Forelimb muscle (tissue), 1 donor: ENCODE measurements at places on chromosomes 1 and 21.
A peak's percentile ranks its signal among the peaks of the same experiment; 100 is the strongest.

GRCh38 chr1:111471012-111471411 is 2.8 kb upstream of the C1orf162 start:
- DNase-seq = no peak

- DNase-seq = no peak
These were observed 6.3 kb upstream of the SELENON start for GRCh38 chr1:25793585-25794170.

DNA sequence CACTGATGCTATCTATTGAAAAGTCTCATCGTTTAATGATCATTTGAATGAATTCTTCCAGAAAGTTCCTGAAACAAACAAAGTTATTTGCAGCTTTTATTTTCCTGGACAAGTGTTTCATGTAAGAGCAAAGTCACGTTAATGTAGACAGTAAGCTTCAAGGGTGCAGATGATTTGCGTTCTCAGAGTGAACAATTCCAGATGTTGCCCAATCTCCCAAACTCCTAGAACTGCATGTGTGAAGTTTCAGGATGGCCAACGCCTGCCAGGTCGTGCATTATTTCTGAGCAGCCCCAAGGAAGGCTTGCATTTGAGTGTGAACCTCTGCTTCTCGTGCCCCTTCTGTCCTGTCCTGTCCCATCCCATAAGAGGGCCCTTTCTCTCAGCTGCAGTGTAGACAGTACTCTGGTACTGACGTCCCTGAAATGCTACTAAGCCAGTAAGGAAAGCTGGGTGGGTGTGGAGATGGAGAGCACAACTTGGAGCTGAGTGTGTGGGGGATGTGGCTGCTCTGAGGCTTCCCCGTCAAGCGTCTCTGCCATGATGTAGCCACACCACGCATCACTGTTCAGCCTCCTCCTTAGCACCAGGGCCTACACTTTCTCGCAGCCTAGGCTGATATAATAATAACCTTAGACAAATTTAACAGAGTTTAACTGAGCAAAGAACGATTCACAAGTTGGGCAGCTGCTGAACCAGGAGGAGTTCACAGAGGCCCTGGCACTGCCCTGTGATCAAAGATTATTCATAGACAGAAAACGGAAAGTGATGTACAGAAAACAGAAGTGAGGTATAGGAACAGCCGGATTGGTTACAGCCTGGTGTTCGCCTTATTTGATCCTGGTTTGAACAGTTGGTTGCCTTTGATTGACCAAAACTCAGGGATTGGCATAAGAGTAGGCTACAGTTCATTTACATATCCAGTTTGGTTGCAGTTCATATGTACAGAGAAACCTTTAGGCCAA is 50.4 kb downstream of the RHOU start:
- DNase-seq = no peak

DNA sequence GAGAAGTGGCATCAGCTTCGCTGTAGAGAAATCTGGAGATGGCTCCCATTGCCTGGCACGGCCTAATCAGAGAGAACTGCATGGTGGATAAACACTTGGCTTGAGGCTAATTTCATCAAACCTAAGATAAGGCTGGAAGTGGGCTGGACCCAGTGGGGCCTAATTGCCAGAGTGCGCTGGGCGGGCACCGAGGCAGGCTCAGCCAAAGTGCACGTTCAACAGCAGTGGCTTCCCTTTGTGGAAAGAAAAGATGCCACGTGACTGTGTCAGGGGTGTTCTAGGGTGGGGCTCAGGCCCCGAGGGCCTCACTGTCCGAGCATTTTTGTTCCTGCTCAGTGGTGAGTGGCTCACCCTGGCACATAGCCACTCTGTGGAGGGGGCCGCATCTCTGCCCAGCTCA is 5.8 kb downstream of the PLCH2 start:
- no peak for DNase-seq

DNA sequence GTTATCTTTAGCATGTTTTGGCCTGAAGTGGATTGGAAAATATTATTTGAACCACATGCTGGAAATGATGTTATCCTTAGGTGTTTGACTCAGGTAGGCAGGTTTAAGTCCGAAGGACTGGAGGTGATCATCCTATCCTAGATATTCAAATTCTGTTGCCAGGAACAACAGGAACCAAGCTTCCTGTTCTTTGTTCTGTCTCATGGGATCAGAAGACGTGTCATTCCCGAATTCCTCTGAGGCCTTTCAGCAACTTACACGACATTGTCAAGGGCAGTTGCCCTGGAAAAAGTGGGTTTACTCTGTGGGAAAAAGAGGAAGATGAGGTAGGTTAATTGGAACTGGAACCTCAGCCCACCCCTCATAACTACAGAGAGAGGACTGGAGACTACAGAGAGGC is 36.6 kb downstream of the SLAMF6 start:
- no peak for DNase-seq

- DNase-seq = no peak
These were observed 13.1 kb downstream of the MAP1LC3C start for GRCh38 chr1:241985787-241986186.

DNA sequence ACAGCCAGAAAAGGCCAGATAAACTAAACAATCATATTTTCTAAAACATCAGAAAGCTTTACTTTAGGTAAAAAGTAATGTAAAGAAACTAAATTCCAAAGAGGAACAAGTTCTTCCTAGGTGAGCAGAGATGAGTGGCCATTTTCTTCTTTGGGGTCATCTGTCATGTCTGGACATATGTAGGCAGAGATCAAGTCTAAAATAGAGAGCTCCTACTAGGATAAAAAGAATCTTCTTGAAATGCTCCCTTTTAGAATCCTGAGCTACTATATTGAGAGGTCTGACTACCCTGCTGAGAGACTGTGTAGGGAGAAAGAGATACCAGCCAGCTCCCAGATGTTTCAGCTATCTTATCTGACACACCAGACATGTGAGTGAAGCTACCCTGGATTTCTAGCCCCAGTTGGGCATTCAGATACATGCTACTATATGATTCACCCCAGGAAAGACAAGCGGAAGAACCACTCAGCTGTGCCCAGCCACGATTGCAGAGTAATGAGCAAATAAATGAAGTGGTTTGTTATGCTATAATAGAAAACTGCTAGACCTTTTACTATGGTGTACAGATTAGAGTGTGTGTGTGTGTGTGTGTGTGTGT is 80.1 kb downstream of the TTLL7 start:
- no peak for DNase-seq

DNA sequence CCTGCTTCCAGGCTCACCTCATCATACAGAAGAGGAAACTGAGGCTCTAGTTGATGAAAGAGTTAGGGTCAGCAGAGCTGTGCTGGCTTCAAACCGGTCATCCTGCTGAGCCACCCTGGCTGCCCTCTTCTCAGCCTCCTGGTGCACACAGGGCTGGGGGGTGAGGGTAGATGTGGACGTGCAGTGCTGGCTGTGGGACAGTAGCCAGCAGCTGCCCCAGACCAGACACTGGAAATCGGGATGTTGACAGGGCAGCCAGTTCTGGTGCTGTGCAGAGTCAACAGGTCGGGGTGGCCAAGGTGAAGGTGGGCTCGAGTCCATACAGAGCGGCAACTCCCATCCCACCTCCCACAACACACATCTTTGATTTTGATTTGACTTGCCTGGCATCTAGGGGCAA is 1.5 kb upstream of the CLCNKA start:
- DNase-seq = no peak

- no peak for DNase-seq
These were observed 619.0 kb downstream of the AJAP1 start for GRCh38 chr1:5273280-5274003.

DNA sequence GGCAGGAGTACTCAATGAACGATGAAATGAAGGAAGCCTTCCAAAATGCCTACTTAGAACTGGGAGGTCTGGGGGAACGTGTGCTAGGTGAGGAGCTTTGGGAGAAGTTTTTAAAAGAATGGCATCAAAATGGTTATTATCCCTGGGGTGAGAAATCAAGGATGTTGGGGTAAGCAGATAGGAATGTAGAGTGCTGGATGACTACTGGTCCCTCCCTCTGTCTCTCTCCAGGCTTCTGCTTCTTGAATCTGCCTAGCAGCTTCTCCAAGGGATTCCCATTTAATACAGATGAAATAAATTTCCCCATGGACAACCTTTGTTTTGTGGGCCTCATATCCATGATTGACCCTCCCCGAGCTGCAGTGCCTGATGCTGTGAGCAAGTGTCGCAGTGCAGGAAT is 19.0 kb upstream of the CASQ1 start:
- DNase-seq = no peak

DNA sequence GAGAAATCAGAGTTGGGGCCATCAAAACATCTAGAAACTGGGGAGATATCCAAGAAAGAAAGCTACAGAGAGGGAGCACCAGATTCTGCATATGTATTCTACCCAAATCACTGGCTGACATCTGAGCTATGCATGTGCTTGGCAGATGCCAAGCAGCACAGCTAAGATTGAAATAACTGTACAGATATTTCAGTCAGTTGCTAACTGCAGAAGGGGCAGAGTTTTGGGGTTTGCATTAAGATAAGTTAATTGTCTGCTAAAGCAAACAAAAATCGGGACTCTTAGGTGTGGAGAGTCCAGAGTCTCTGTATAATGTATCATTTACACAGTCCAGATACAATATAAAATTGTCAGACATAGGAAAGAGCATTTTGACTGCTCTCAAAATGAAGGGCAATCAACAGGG is 437.1 kb downstream of the PTBP2 start:
- DNase-seq = no peak

DNA sequence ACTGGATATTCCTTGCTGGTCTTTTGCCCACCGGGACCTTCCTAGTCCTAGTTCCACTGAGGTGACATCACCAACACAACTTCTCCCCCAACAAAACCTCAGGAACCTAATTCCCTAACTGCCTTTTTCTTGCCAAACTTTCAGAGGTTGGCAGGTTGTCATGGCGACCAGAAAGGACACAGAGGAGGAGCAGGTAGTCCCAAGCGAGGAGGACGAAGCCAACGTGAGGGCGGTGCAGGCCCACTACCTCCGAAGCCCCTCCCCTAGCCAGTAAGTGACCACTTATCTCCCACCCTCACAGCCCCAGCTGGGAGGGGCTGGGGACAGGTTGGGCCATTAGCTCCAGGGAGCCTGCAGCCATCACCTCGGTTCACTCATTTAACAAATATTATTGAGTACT is 815 bp downstream of the STYXL2 start:
- no peak for DNase-seq

- no peak for DNase-seq
These were observed 34.7 kb upstream of the TMEM125 start for GRCh38 chr1:43235040-43235439.

DNA sequence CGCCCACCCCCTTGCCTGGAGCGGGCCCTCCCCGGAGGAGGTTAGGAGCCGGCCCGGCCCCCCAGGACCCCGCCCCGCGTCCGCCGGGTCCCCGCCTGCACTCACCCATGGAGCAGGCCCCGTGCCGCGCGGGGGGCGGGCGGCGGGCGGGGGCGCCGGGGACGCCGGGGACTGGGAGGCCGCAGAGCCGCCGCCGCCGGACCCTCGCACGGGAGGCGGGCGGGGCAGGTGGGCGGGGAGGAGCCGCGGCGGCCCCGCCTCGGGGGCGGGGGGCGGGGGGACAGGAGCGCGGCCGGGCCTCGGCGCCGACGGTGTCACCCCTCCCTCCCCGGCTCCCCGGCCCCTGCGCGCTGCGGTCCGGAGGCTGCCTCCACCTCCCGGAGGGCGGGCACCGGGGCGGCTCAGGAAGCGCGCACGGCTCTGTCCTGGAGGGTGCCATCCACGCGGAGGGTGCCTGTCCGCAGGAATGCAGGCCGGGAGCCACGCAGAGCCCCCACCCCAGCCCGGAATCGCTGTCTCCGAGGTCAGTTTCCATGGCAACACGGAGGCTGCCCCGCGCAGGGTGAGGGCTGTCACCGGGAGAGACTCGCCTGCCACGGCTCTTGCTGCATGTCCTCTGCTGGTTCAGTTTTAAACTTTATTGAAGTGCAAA is 5.9 kb upstream of the PLEKHG5 start:
- no peak for DNase-seq

GRCh38 chr1:52727956-52728656 is 1.9 kb downstream of the ZYG11B start:
- no peak for DNase-seq

GRCh38 chr1:2247760-2248126 is 19.6 kb downstream of the SKI start:
- DNase-seq = no peak

DNA sequence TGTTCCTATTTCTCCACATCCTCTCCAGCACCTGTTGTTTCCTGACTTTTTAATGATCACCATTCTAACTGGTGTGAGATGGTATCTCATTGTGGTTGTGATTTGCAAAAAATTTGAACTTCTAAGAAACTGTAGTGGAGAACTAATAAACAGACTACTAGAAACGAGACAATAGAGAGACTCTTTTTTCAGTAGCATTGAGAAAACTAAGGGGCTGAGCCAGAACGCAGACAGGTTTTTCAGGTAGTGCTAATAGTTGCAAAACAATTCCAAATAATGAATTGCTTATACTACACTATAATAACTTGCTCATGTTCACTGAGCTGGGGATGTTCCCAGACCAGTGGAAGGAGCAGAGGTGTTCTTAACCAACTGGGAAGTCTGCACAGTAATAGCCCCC is 98.8 kb upstream of the DPH5 start:
- no peak for DNase-seq

GRCh38 chr21:38352536-38353219 is 95.9 kb downstream of the KCNJ15 start:
- DNase-seq = peak; percentile 16

DNA sequence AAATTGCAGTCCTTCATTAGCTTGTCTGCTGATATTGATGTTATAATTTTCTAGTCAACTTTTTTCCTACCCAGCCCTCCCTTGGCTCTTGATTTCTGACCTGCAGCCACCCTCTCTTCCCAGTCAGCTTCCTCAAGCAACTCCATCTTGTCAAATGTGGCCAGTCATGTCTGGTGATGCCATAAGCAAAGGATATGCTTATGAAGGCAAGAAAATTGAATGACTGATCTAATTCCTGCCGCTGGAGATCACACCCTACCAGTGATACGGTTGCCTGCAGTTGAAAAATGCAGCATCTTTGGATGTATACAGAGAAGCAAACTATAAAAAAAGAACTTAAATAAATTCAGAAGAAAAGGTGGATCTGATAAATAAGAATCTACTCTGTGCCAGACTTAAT is 297.1 kb upstream of the DAB1 start:
- DNase-seq = no peak

- DNase-seq = no peak
These were observed 2.4 kb upstream of the C8B start for GRCh38 chr1:56967900-56968832.

DNA sequence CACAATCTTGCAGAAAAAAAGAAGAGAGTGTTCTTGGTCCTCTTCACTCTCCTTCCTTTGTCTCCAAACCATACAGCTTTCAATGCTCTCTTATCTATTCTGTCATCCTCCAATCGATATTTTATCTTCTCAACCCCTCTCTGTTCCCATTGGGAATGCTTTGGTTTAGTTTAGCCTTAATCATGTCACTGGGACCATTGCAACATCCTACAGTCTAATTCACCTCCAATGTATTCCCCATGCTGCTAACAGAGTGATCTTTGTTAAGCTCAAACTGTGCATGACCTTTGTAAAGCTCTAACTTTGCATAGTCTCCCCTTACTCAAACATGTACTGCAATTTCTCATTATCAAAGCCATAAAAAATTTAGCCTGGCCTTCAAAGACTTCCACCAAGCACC is 2.9 kb downstream of the MPL start:
- DNase-seq = no peak

DNA sequence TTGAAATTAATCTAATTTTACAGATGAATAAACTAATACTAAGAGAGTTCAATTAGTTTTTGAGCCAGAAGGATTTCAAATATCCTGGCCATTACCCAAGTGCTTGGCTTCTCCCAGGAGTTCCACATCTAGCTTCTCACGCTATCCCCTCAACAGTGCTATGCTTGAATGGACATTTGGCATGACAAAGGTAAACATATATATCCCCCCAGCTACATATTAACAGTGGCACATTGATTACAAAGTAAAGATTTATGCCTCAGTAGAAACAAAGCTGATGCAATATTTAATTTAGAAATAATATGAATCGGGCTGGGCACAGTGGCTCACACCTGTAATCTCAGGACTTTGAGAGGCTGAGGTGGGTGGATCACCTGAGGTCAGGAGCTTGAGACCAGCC is 434.6 kb upstream of the PRMT6 start:
- DNase-seq = no peak
